ENCODE measurements at places on chromosomes 4 and X. TPM values are rescaled to one million over a fixed set of nuclear protein-coding genes. Genes with fewer than 3 reads are reported as not detected.

DNA sequence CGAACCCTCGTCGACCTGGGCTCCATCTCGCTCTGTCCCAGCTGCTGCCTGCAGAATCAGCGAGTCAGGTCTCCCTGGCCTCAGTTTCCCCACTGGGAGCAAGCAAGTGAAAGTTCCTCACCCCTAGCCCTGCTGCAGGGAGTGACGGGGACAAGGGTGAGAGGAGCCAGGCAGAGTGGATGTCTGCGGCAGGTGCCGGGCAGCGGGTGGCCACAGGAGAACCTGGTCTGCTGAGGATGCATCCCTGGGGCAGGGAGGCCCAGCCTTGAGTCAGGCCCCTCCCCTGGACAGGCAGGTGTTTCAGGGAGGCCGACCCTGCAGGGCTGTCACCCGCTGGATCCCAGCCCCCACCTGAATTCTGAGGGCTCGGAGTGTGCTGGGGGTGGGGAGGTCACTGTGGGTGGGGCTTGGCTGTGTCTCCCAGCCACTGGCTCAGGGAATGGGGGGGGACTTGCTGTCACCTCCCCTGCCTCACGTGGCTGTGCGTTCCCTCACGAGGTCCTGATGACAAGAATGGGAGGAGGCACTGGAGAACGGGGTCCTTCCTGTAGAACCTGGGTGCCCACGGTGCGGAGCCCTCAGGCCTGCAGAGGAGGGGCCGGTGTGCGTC lies 33.2 kb downstream of the LRPAP1 start:
- DNase-seq = no peak

GRCh38 chr4:143768007-143768591 lies 67.6 kb upstream of the FREM3 start:
- no peak for DNase-seq

LPAR4 gene
- total RNA-seq = not detected

DNA sequence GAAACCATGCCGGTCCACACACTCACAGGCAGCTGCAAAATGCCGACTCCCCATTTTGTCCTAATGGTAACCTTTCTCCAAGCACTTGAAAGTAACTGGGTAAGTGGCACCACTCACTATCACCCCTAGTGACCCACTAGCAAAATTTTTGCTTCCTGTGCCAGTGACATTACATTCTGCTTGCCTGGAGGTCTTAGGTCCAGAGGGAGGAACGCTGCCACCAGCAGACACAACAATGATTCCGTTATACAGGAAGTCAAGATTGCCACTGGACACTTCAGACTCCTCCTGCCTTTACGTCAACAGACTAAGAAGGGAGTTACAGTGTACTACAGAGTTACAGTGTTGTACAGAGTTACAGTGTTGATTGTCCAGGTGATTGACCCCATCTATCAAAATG lies 11.8 kb upstream of the TMEM192 start:
- DNase-seq = no peak

GRCh38 chrX:39772057-39772832 lies 325.5 kb downstream of the BCOR start:
- peak; percentile 89 for DNase-seq

DNA sequence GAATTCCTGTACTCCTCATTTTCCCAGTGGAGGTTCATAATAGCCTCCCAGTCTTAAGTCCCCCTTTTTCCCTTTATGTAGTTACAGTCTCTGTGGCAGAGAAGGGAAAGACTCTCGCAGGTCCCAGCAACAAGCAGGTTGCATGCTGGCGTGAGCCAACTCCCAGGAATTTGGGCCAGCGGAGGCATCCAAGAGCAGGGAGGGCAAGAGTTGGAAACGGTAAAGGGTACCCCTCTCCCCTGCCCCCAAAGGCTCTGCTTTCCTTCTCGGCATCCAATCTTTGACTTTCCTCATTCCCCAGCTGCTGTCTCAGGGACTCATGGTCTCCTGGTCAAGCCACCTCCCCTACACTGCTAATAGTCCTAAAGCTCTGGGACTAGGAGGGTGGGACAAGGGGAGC lies 15.4 kb upstream of the HSFX2 start:
- DNase-seq = no peak

GRCh38 chr4:74619931-74620702 lies 174.2 kb downstream of the BTC start:
- DNase-seq = no peak

DNA sequence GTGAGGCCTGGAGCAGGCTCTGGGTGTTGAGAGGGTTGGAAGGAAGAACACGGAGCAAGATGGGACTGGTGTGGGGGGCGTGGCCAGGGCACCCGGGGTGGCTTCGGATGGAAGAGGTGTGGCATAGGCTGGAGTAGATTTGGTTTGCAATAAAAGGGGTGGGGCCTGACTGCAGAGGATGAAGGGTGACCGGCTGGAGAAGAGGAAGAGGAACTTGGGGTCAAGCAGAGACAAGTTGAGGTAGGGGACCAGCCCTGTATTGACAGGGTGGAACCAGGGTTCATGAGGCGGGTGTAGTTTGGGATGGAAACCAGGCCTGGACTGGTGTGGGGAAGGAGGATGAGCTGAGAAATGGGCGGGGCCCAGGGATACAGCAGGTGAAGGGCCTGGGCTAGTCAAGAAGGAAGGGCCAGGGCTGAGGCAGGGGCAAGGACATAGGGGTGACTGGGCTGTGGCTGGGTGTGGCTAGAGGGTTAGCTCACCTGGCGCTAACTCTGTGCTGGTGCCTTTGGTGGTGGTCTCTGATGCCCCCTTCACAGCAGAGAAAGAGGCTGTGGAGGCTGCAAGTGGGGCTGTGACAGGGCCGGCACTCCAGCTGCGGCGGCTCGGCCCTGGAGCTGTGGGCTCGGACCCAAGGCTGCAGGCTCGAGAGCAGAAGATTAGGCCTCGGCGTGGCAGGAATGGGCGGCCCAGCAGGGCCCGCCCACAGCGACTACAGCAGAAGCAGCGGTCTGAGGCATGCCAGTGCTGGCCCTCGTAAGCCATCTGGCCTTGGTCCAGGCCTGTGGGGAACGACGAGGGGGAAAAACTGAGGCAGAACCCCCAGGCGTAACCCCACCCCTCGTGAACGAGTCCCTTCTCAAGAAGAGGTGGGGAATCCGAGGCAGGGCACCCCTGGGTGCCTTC lies 5.0 kb downstream of the PLP2 start:
- DNase-seq = no peak

- DNase-seq = peak; percentile 28
These were observed 637 bp downstream of the AMER1 start for GRCh38 chrX:64204701-64205440.

DNA sequence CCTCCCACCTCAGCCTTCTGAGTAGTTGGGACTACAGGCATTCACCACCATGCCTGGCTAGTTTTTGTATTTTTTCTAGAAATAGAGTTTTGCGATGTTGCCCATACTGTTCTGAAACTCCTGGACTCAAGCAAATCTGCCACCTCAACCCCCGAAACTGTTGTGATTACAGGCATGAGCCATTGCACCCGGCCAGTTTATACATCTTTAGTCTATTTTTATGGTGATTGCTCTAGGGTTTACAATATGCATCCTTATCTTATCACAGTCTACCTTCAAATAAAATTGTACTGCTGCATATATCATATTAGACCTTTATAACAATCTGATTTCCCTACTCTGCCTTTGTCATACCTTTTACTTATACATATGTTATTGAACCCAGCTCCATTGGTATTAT lies 56.9 kb downstream of the SOWAHB start:
- no peak for DNase-seq

CHRNA9 gene
- 0.11 TPM for total RNA-seq

DNA sequence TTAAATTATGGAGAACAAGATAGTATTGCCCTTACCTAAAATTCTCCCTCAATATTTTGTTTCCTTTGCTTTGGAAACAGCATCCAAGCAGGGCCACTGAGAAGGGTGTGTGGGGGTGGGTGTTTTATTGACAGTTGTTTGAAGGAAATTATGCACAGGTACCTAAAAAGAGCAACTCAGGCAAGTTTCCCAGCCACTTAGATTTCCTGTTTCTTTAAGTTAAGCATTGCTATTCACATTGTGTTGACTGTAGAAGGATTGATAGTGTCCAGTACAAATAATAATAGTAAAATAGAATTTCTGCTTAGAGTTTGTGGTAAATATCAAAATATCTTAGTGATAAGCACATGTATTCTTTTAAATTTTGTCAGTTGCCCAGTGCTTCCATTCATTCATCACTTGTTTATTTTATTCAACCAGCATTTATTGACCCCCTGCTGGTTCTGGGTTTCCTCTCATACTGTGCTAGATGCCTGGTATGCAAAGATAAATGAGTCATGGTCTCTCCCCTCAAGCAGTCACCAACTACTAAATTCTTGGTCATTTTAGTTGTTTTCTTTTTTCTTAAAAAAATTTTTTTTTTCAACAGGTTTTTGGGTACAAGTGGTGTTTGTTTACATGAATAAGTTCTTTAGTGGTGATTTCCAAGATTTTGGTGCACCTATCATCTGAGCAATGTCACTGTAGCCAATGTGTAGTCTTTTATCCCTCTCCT lies 50.0 kb downstream of the GALNT7 start:
- no peak for DNase-seq

GRCh38 chr4:184784628-184785257 lies 41.0 kb downstream of the ACSL1 start:
- no peak for DNase-seq

LRRC66 gene
- total RNA-seq = not detected

DNA sequence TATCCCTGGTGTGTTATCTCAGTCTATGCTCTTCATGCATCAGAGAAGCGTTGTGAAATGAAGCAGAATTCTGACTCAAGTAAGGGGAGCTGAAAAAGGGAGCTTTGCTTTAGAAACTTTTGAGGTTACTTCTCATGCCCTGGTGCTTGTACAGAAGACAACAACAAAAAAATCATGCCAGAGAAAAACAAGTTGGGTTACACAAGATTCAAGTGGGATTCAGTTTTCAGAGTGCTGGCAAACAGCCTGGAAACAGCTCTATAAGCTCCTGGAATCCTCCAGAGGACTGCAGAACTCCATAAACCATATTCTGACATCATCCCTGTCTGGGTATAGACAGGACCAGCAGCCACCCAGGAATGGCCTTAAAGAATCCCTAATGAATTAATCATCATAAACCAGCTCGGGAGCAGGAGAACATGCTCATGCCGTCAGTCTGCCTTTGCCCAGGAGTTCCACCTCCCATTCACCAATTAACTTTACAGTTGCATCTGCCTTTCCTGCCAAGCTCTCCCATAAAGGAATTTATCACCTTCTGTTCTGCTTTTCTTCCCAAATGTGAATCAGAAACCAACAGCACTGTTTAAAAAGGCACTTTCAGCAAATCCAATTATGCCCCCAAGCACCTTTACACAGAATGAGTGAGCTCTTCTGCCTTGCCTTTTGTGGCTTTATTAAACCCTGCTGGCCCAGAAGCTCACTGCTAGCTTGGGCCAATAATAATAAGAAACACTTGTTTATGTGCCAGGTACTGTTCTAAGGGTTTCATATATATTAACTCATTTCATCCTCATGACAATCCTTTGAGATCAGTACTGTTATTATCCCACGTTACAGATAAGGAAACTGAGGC lies 54.5 kb upstream of the FBXW7 start:
- DNase-seq = no peak

GNRHR gene
- not detected for total RNA-seq

DNA sequence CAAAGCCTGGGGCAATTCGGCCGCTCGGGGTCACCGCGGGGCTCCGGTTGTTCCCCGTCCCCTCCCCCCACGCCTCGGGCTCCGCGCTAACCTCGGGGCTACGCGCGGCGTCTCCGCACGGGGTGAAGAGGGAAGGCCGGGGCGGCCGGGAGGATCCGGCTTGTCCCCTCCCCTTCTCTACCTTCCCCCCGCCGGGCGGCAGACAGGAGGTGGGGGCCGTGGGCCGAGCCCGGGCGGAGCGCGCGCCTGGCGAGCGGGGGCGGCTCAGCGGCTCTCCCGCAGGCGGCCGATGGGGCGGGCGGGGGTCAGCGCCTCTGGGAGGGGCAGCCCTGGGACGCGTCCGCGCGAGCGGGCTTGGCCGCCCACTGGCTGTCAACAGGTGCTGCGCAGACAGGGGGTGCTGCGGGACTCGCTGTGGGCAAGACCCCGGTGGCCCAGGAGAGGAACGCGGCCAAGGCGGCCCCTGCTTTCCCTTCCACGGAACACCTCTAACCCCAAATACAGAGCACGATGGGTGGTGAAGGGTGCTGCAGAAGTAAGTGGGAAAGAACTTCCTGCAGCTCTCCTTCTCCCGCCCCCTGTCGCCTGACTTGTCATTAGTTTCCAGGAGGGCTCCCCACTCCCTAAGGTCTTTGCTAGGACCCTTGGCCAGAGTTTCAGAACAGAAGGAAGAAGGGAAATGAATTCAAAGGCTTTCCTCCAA lies at the start of gene PDGFC:
Gene PDGFC (minus strand): TSS at position 124 of the 703 bp plus-strand sequence. CDS start 896 bp downstream, outside the sequence.
- DNase-seq = peak; percentile 9

SORCS2 gene
- 0.05 TPM for total RNA-seq

FANCB gene
- total RNA-seq = 15.1 TPM

DNA sequence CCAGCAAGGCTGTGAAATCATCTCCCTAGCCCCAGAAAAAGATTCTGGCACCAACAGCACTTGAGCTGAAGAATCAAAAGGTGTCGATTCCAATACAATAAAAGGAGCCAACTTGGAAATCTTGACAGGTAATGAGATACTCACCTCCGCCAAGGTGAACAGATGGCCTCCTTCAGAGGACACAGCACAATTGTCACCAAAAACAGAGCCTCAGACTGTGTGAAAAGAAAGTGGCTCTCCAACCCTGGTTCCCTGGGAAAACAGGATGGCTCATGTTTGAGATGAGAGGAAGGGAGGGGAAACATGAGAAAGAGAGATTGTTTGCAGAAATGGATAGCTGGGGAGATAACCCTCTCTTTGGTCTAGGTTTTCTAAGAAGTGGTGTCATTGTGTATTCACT lies 168.9 kb downstream of the HS3ST1 start:
- no peak for DNase-seq

DNA sequence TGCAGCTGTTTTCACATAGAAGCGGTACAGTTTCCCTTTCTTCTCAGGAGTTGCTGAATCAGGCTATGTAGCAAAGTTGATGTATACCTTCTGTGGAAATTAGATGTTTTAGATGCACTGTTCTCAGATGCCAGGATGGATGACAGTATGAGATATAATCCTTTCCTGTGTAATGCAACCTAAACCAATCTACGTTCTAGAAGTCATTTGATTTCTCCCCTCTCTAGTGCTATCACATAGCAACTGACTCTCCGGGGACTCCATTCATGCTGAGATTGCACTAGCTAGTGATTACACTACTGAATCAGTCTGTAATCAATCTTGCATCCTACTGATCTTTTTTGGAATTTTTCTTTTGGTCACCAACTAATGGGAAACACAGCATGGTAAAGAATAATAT lies 1881.7 kb downstream of the PCDH7 start:
- DNase-seq = no peak

CENPE gene
- 39.0 TPM for total RNA-seq

GRCh38 chrX:130299279-130300009 lies 30.7 kb upstream of the ZNF280C start:
- no peak for DNase-seq

GRCh38 chr4:20687864-20688263 lies 12.4 kb upstream of the PACRGL start:
- DNase-seq = no peak

- DNase-seq = no peak
These were observed 149.3 kb downstream of the NWD2 start for GRCh38 chr4:37393889-37394288.

GRCh38 chrX:133608406-133608805 lies 193.1 kb upstream of the GPC4 start:
- DNase-seq = no peak

GRCh38 chr4:1870328-1870577 lies 940 bp upstream of the NSD2 start:
- peak; percentile 91 for DNase-seq

STOX2 gene
- total RNA-seq = not detected

SPANXA1 gene
- not detected for total RNA-seq
